ENCODE measurements at places on chromosomes 6 and 20.

GRCh38 chr6:71388856-71389527 is 100.4 kb downstream of the OGFRL1 start:
- DNase-seq, result no peak

GRCh38 chr20:51738877-51739447 is 29.2 kb downstream of the ATP9A start:
- DNase-seq, result no peak

GRCh38 chr6:30915591-30915946 is 1.5 kb downstream of the VARS2 start:
- DNase-seq, result no peak

DNA sequence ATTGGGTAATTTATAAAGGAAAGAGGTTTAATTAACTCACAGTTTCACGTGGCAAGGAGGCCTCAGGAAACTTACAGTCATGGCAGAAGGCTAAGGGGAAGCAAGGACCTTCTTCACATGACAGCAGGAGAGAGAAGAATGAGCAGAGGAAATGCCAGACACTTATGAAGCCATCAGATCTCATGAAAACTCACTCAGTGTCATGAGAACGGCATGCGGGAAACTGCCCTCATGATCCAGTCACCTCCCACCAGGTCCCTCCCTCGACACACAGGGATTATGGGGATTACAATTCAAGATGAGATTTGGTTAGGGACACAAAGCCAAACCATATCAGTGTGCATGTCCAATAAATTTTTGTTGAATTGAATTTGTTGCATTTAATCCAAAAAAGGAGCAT is 52.0 kb downstream of the ECT2L start:
- DNase-seq, result no peak

- DNase-seq, result no peak
Measured at GRCh38 chr6:101666256-101666655, 272.7 kb downstream of the GRIK2 start.

All from activated naive CD4-positive, alpha-beta T cell (primary cell).